Stimulated activated CD4-positive, alpha-beta T cell treated with anti-CD3 and anti-CD28 coated beads, TNF-alpha, amount 100 ng/mL, for 1 hour (primary cell): ENCODE measurements at places on chromosomes 12 and 14.
A peak's percentile ranks its signal among the peaks of the same experiment; 100 is the strongest.

- peak; percentile 59 for DNase-seq
Measured at GRCh38 chr14:21476523-21476924, 235 bp downstream of the RAB2B start.

GRCh38 chr12:70732287-70732686 is 95.1 kb upstream of the PTPRB start:
- DNase-seq: no peak

GRCh38 chr12:102958073-102958829 is 777 bp downstream of the ASCL1 start:
- DNase-seq: no peak

DNA sequence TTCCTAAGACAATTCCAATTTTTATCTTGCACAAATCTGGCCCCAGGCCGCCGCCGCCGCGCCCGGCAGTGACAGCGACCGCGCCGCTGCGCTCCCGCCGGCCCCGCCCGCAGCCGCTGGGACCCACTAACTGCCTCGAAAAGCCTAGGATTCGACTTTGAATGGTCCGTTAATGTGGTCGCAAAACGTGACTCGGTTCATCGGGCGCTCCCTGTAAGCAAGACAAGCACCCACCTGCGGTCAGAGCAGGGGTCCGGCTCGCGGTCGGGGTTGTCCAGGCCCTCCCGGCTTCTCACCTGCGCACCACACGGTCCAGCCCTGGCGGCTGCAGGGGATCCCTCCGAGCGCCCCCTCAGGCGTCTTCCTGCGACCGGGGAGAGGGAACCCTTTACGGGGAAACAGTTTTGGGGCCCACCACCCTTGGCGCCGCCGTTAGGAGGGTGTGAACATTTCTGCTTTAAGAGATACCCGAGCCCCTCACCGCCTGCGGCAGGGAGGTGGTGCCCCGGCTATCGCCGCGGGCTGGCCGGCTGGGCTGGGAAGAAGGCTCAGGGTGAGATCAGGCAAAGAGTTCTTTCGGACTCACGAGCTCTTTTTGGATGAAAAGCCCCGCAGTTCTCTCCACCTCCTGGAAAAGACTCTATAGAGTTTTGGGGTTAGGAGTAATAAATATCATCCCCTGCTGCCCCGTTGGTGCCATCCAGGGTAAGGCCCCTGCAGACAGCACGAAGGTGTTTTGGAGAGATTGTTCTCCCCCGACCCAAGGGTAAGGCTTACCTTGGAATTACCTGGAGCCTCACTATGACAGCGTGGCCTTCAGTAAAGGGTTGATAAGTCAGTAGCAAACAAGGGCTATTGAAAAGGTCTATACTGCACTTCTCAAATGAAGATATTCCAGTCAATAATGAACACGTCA is 13.6 kb upstream of the FOXJ2 start:
- no peak for DNase-seq

DNA sequence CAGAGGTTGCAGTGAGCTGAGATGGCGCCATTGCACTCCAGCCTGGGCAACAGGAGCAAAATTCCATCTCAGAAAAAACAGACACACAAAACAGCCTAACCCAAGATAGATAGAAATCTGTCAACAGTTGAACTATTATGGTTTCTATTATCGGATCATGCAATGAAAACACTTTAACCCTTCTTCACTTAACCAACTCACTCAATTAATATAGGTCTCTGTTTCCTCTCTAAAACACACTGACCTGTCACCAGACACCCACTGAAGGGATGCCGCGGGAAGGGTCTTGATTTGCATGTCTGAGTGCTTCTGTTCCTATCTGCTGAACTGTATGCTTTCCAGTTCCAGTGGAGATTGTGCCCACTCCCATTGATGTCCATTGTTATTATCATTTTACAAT is 38.0 kb upstream of the NUDT4 start:
- no peak for DNase-seq

GRCh38 chr12:62328296-62328921 is 68.2 kb downstream of the USP15 start:
- no peak for DNase-seq

GRCh38 chr12:62170241-62170640 is 90.0 kb upstream of the USP15 start:
- no peak for DNase-seq

GRCh38 chr12:132373901-132374611 is 44.7 kb upstream of the GALNT9 start:
- no peak for DNase-seq

GRCh38 chr12:55997535-55997859 is 421 bp downstream of the SUOX start:
- DNase-seq: no peak

GRCh38 chr12:70353780-70354660 is 12.1 kb upstream of the KCNMB4 start:
- no peak for DNase-seq

DNA sequence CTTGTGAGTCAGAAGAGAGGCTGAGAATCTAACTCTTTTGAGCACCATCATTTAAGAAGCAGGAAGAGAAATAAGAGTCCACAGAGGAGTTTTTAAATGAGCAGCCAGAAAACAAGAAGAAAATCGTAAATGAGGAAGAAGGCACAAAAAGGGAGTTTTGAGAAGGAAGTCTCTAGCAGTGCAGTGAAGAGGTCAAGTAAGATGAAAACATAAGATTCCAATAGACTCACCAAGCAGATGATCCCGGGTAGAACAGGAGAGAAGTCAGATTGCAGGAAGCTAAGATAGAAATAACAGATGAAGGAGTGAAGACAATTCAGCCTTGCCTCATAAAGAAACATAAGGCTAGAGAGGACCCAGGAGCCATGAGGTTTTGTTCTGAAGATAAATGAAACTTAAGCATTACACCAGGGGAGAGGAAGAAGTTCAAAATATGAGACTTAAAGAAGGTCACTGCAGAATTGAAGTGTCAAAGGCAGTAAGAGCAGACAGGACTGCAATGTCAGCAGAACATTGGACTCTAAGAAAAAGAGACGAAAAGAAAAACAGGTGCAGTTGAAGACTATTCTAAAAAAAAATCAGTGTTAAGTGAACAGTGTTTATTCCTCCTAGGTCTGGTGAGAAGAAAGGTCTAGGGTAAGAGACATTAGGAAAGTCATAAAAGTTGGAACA is 229.0 kb downstream of the SEC23A start:
- no peak for DNase-seq

GRCh38 chr12:40953076-40953475 is 235.0 kb upstream of the PDZRN4 start:
- no peak for DNase-seq

DNA sequence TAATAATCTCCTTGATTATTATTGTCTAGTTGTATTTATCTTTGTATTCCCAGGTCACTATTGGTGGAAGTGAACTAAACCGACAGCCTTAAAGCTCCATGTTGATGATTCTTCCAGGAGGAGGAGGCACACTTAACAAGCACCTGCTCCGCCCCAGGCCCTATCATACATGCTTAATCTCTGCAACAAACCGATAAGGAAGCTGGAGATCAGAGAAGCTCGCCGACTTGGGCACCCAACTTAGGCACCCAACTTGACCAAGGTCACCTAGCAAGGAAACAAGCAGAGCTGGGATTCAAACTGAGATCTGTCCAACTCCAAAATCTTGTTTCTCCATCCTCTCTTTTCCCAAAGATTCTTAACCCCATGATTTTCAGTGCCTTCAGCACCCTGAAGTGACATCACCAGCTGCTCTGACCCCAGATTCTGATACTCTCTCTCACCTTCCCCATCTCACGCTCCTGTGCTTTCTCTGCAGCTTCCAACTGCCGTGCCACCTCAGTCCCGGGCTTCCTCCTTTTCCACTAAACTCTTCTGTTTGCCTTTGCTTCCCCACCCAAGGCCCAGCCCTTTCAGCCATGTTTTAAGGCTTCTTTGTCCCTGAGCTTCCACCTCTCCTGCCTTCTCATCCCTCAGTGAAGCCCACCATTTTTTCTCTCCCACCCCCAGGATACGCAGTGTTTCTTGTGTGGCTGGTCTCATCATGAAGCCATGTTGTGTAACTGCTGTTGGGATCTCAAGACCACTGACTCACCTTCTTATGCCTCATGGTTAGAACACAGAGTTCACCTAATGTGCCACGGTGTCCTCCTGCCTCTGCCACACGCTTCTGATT is 6.6 kb upstream of the KRT18 start:
- no peak for DNase-seq

DNA sequence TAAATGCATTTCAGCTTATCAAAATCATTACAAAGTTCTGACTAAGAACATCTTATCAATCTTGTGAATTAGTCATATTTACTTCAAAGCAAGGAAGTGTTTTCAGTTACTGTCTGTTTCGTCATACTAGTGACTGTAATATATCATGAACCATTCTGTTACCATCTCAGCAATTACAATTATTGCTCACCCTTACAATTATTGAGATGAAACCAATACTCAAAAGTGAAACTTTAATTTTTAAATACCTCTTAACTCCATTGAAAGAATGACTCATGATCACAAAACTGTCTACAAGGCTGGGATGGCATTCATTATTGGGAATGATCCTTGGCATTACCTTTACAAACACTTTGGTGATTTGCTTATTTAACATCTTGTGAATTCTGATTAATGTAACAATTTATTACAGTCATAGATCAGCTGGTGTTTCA is 90.3 kb downstream of the RPS6KA5 start:
- no peak for DNase-seq

GRCh38 chr12:49549735-49550692 is 11.2 kb downstream of the KCNH3 start:
- DNase-seq: no peak

DNA sequence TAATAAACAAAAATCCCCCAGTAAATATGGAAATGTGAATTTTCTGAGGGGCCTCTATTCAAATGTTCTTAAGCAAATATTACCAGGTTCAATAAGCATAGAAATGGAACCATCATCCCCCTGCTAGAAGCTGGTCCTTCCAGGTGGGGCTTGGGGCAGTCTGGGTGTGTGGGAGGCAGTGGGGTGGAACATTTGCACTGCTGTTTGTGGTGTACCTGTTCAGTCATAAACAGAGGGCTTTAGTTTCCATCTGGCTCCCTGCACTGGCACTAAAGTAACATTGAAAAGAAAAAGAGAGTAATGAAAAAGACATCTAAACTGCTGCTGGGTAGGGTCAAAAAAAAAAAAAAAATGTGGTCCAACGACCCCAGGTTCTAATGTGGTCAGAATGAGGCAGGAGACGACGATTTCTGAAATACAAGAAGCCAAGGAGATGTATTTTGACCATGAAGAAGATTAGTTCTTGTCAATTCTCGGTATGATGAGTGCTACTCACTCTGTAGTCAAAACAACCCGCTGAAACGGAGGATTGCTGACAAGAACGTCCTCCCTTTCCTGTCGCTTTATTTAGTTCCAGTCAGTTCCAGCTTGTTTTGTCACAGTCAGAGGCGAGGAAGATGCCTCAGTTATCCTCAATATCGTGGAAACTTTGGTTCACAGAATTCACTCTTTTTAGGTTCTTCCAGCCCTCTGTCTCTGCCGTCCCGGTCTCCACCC is 44.2 kb upstream of the MANSC4 start:
- no peak for DNase-seq
